ENCODE measurements at places on chromosomes 7 and 10.

DNA sequence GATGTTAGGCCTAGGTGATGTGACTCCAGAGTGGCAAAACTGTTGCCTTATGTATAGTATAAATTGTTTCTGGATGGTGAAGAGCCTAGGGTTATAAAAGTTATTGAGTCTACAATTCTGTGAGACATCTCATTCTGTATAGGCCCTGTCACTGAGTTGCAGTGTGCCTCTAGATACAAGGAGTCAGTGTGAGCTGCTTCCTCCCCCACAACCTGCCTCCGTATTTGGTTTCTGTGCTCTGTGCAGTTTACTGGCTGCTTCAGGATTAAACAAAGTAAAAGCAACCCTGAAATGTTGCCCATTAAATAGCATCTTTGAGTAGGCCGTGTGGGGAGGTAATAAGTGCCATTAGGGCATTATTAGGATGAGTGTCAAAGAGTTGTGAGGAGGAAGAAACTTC lies 1.9 kb upstream of the IFRD1 start:
- no peak for DNase-seq

GRCh38 chr7:28481091-28481926 lies 69.0 kb downstream of the CREB5 start:
- DNase-seq = no peak

DNA sequence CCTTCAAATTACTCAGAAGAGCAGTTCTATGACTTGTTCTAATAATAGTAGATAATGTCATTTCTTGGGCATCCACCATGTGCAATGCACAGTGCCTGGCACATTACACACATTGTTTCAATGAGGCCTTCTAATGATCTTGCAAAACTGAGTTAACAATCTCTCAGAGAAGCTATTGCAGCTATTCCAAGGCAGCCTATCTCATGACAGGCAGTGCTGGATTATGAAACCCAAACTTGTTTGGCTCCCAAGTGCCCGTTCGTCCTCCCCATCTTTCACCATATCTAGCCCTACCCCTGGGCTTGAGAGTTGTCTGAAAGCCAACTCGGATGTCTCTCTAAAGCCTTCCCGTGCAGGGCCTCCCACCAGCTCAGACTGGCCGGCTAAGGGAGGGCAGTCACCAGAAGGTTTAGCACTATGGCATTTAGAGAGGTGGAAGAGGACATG lies 405.1 kb downstream of the PLXNA4 start:
- no peak for DNase-seq

DNA sequence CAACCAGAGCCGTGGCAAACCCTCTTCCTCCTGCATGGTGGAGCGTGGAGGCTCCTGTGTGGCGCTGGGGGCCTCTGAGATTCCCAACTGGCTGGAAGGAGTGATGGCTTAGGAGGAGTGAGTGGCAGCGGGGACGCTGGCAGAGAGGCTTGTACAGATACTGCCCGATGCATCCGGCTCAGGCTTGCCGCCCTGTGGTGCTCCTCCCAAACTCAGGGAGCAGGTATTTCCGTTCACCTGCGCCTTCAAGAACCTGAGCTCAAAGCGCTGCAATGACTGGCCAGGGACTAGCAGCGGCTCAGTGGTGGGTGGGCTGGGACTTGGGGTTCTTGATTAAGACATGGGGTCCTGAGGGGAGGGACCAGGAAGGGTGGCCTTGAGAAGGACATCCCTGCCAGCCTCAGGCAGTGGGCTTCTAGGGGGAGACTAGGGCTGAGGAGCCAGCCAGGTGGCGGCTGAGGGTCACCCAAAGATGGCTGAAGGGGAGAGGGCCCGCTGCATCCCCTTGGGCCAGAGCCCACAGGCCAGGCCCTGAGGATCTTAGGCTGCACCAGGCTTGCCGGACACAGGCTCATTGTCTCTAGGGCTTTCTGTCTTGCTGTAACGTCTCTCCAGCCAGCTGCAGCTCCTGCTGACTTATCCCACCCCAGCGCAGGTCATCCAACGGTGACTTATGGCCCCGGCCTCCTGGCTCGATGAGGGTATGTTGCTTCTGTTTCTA lies 3.2 kb downstream of the ZNF775 start:
- no peak for DNase-seq

DNA sequence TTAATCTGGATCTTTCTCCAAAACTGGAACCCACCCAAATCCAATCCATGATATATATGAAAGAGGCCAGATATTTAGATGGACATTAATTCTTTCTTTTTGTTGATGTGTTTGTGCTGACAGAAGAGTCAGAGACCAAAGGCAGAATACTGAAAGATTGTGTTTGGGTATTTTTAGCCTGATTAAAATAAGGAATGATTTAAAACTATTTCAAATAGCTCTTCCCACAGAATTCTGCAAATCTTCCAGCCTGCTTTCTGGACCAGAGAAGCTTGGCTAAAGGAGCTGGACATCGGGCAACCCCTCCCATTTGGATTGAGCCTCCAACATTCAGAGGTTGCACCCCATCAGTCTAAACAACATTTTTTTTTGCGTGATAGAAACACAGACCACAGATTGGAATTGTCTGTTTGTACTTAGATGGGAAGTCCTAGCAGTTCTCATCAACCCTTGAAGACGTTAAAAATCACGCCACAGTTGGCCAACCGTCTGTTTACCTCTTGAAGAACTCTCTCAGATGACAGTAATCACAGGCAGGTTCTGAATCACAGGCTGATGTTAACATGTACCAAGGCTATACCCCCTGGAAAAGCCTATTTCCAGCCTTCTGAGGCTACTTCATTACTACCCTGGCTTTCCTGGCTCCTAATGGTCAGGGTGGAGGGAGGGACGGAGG lies 155.2 kb upstream of the NRP1 start:
- no peak for DNase-seq

GRCh38 chr7:92953657-92954056 lies 117.3 kb upstream of the CDK6 start:
- DNase-seq = no peak

GRCh38 chr7:33420311-33420940 lies 291.1 kb downstream of the BBS9 start:
- DNase-seq = no peak

GRCh38 chr7:23863209-23863787 lies 153.3 kb downstream of the STK31 start:
- DNase-seq = no peak

DNA sequence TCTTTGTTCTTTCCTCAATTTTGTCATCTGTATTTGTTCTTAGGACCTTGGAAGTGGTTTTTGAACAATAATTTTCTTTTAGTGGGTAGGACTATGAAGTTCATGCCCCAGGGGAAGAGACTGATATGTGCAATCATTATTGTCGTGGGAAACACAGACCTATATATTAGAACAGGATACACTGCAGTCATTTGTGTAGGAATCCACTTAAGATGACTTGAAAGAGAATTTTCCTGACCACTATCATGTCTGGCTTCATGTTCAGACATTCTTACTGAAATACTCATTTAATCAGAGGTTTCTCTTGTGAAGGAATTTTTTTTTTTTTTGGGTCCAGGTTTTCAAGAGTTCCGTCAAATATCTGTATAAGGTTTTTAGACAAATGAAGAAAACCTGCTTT lies 163.6 kb downstream of the SUGCT start:
- DNase-seq = no peak

- no peak for DNase-seq
Measured at GRCh38 chr7:135919071-135919841, 57.9 kb downstream of the MTPN start.

GRCh38 chr10:69960606-69960987 lies 92.0 kb upstream of the MACROH2A2 start:
- no peak for DNase-seq

GRCh38 chr7:128065872-128066271 lies 34.6 kb upstream of the LRRC4 start:
- no peak for DNase-seq

GRCh38 chr7:151626422-151627115 lies 106.9 kb upstream of the RHEB start:
- peak; percentile 14 for DNase-seq

GRCh38 chr10:1514681-1515080 lies 222.6 kb downstream of the ADARB2 start:
- DNase-seq = no peak

GRCh38 chr10:23146258-23146657 lies 45.9 kb upstream of the PTF1A start:
- no peak for DNase-seq

- no peak for DNase-seq
Measured at GRCh38 chr7:57487957-57488356, 38.0 kb downstream of the ZNF716 start.

DNA sequence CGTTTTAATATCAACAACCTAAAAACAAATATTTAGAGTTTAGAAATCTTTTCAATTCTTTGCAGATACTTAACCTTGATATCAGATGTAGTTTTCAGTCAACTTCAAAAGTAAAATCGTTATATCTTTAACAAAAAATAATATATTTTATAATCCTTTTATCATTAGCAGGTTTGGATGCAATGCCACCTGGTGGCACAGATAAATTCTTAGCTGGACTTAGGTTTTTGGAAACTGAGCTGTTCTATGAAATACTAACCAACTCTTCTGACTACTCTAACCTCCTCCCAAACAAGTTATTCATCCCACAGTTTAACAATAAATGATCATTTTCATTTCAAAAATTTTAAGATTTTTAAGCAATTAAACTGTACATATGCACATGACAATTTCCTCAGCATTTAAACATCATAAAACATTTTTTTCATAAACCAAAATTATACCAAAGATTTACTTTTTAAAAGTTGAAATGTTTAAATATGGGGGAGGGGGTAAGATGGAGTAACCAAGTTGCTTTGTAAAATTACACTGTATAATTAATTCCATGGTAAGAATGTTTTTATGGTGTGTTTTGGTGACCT lies 56.9 kb downstream of the HIBADH start:
- DNase-seq = no peak

DNA sequence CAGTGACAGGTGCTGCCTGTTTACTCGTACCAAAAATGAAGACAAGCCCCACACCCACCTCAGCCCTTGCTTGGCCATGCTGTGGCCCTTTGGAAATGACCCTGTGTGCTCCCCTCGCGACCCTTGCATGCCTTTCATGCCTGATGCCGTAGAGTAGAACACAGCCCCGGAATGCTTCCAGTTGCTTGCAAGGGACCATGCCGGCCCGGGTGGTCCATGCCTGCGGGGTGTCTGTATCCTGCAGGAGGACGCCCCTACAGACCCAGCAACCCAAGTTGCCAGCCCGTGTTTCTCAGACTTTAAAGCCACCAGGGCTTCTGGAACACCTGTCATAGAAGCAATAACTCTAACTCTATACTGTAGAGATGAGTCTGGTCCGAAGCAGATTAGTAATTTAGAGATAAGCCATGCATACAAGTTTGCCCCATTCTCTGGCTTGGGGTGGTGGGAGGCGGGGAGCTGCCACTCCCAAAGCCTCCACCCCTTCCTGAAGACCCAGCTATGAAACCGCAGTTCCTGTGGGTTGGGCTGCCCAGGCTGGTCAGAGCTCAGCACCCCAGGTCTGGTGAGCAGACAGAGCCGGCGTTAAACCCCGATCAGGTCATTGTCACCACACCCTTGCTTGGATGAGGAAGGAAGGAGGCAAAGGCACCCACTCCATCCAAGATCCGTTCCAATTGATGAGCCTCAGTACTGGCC lies 143.5 kb downstream of the ADCY1 start:
- DNase-seq = no peak

DNA sequence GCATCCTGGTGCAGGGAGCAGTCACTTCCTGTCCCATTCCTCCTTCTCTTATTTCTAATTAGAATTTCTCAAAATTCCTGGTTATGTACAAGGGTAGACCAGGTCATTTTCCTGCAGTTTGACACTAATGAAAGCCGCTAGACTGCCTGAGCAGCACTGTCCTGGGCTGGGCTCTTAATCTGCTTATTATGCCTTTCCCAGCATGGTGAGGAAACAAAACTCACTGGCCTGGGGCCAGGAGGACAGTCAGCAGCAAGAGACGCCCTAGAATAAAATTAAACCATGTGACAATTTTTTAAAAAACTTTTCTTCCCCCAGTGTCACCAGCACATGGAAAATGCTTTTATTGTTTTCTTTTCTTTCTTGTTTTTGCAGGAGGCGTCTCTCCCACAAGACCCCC lies 647.5 kb downstream of the TYW1 start:
- no peak for DNase-seq

DNA sequence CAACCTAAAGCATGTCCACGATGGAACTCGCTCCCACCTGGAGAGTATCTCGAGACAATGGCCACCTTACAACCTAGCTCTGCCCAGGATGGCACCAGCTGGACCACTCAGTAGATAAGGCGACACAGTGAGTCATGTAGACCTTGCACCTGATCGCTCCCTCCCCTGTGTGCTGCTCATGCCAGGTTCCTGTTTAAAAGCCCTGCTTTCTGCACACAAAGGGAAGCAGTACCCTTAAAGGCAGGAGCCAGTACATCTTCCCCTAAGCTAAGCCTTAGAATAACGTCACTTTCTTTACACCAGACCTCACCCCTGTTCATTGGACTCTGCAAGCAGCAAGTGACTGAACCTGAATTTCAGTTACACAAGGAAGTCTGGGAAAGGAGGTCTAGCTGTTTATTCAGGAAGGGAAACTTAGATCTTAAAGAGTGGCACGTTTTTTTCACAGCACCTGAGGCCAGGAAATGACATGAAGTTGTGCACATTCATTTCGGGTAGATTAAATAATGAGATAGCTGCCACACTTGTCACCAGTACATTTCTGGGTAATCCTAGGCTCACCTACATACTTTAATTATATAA lies 117.9 kb downstream of the MTPAP start:
- no peak for DNase-seq

- DNase-seq = no peak
Measured at GRCh38 chr7:142690554-142691182, 58.6 kb upstream of the PRSS1 start.

DNA sequence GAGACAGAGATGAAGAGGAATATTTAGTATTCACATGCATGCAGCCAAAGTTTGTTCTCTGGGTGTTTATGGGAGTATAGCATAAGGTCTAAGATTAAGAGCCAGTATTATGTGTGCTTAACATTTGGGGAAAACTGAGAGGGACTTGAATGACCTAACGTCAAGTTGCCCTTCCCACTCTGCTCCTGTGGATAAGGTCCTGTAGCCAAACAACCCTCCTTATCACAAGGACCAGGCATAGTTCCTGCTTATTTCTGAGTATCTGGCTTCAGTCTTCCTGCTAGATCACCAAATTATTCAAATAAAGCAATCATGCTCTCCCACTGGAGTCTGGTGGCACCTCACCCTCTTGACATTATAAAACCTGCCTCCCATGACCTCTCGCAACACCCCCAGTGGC lies 137.9 kb upstream of the SEMA3E start:
- no peak for DNase-seq

DNA sequence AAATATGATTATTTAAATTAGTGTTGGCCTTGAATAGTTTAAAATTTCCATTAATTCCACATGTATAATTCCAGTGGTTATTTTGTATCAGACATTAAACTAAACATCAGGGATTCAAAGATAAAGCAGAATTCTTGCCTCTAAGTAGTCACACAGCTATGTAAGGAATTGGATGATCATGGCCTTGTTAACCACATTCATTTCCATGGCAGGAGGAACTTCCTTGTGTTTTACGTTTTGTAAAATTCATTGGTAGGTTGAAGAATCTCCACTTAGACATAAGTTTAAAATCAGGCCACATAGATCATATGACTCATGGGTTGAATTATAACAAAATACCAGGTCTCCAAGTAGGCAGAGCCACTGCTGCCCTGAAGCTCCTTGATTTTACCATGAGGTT lies 289.7 kb downstream of the PLXDC2 start:
- DNase-seq = no peak

Measured in stimulated activated CD4-positive, alpha-beta T cell treated with anti-CD3 and anti-CD28 coated beads, Interleukin-4, amount 100 ng/mL, for 4 hours (primary cell).